HL-60 (cell line): ENCODE measurements at places on chromosomes 3 and 15.

DNA sequence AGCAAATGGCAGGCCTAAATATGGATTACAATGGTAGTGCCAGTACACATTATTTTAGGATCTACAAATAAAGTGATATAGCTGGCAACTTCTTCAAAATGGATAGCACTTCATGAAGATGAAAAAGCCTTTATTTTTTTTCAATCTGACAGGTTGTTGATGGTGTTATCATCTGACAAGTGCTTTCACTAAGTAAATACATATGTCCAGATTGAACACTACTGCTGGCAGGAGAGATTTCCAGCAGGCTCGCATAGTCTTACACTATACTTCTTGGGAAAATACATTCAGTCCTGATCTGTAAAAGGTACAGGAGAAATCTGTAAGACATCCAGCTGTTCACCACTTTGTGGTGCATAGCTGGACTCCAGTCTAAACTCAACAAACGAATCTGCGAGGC is 50.9 kb upstream of the ALCAM start:
- no peak for DNase-seq

- DNase-seq, result peak; percentile 68
Observed at GRCh38 chr3:190514413-190515153, 698 bp downstream of the IL1RAP start.

DNA sequence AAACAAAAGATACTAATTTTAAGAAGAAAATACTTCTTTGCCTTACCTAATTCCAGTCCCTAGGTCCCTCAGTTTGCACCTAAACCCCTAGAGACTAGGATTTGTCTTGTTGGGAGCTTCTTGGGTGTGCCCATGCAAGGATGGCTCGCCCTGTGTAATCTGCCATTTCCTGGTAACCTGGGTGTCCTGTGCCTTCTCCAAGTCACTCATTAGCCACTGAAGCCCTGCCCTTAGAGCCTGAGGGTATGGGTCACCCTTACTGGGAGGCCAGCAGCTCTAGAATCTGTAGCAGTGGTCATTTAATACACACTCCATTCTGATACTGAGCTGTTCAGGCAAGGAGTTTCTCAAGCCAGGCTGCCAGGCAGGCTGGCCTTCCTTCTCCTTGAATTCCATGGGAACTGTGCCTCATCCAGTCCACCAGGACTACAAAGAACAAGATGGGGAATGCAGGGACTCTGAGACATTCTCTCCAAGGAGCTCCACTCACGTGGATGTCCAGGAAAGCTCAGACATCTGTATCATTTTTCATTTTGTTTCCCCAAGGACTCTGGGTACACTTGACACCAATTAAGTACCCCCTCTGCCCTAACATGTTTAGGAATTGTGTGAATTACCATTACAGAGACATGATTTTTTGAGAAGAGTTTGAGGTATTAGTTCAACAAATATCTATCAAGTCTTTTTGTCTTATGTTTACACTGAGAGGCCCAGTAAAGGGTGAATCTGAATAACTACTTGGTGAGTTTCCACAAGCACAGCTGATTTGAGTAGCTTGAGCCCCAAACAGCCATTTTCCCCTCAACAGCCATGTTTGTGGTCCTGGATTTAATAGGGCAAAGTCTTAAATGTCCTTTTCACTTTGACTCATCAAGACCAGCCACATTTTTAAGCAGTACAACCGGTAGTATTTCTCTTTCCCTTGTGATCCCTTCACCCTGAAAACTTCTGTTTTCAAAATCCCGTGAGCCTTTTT is 52.6 kb downstream of the ARNT2 start:
- no peak for DNase-seq

DNA sequence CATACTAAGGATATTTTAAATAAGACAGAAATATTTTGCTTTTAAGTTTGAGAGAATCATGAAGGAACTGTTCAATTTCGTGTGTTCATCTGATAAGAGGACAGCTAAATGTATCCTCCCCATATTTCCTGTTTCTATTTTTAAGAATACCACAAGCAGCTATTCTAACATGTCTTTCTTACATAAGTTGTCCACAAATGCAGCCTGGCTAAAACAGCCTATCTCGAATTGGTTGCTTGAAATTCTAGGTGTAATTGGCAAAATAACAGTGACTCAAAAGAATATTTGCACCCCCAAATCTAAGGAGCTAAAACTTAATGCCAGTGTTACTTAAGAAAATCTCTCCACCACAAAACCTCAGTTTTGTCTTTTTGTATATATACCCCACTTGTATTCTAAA is 35.0 kb downstream of the BTLA start:
- peak; percentile 53 for DNase-seq

DNA sequence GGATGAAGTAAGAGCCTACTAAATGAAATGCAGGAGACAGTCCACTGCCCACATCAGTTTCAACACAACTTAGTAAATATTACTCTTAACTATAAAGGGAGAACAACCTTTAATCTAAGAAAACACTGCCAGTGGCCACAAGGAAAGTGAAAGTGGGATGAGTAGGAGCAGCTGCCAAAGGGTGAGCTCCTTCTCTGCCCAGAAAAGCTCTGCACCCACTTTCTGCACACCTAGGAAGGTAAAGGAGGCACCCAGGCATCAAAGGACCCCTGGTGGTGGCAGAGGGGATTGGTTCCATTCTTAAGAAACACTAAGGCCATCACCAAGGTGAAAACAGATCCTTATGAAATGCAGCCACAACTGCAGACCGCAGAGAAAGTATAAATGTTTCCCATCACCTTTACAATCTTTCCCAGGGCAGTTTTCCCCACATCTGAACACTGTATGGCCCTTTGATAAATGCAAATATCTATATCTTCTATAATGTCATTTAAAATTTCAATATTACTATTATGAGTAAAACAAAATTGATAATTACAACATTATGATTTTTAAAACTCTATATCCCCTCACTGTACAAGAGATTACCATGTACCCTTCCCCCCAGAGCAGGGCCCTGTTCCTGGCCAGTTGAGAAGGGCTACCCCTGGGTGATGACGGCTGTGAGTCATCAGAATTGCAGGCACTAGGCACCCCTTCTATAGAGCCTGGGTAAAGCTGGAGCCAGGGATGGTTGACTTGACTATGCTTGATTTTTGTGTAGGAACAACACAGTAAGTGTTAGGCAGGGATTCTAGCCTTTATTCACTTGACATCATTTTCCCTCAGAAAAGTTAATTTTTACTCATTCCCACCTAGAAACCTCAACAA is 92.0 kb downstream of the SNRK start:
- DNase-seq, result no peak
